CD4-positive, alpha-beta T cell treated with Interleukin-2 at 100 ng/mL for 4 hours (primary cell): ENCODE measurements at places on chromosomes 7 and 10.

DNA sequence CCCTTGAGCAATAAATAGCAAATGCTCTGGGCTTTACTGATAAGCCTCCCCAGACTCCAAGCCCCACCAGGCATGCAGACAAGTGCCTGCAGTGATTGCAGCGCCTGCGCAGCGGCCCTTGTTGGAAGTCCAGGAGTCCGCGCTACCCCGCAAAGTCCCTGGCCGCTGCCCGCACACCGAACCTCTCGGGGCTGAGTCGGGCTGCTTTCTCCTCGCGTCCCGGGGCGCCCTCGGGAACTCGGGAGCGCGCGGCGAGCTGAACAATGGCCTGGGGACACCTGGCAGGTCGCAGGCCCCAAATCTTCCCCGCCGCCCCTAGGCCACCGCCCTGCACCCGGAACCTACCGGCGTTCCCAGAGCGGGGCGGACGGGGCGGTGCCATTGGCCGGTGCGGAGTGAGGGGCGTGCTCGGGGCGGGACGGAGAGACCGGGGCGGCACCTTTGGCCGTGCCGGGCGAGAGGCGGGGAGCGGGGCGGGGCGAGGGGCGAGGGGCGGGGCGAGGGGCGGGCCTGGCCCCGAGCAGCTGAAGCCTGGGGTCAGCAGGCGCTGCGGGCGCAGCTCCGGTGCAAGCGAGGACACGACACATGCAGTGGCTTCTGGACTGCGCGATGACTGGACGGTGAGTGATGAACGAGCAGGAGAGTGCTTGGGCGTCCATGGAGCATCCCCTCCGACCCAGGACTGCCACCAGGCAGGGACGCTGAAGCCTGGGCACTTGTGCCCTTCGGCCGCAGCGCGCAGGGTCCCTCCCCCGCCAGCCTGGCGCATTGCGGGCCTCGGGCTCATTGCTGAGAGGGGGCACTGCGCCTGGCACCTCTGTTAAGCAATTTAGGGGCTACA, at the start of gene RASSF4:
RASSF4 (plus strand) TSS at position 556 of the 841 bp plus-strand sequence. CDS start 10,401 bp downstream, outside the sequence.
- peak; percentile 91 for DNase-seq

- no peak for DNase-seq
Observed at GRCh38 chr7:141102436-141102835, 28.6 kb downstream of the TMEM178B start.

DNA sequence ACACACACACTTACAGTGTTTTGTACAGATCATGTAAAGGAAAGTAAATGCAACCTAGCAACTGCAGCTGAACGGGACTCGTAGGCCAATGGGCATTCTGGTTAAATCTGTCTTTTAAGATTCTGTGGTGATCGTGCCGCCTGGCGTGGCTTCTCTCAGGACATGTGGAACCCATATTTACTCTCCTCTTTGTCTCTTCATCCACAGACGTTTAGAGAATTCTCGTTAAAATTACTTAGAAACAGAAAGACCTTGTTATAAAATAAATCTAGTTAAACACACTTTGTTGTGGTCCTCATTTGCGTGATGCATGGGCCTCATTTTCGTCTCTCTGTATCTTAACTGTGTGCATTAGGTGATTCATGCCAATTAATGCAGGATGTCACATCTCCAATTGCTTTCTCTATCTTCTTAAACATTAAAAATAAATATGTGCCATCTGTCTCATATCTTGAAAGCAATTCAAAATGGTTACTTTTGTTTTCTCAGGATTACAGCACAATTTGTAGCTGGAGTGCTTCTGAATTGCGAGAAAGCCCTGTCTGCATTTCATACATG, 11.5 kb downstream of the KLF6 start:
- peak; percentile 47 for DNase-seq

GRCh38 chr7:110386006-110386405, 704.9 kb upstream of the LRRN3 start:
- DNase-seq = no peak

DNA sequence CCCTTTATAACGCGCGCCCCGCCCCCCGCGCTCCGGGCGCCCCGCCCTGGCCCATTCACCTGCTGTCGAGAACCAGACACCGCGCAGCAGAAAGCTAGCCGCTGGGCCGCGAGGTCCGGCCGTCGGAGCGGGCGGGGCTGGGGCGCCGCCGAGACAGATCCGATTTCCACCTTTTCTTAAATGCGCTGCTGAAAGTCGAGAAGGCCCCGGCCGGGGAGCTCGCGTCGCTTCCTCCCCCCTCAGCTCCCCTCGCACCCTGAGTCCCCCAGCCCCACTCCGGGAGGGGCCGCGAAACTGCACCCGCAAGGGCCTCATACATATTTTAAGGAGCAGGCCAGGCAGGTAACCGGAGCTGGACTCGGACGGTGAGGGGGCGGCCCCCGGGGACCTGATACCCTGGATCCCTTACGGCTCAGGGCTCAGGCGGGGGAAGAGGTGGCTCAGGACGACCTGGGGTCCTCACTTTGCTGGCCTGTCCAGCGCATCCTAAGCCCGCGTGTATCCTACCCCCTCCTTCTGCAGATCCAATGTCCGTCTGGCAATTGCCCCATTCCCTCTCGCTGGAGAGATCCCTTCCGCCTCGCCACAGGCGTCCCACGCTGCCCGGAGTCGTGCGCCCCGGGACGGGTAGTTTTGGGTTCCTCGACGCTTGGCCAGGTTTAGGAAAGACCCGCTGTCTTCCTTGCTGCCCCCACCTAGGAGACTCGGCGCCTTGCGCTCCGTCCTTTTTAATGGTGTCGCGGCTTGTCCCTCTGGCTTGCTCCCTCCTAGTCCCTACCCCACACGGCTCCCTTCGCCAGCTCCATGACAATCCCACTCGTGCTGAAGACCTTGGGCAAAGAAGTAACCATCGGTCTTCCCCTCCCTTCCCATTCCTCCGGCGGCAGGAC, 170.6 kb downstream of the UBE2H start:
- no peak for DNase-seq

- no peak for DNase-seq
Observed at GRCh38 chr7:21357151-21358097, 70.5 kb upstream of the SP4 start.

- DNase-seq = no peak
Observed at GRCh38 chr7:127158659-127159058, 94.1 kb downstream of the GRM8 start.

- DNase-seq = no peak
Observed at GRCh38 chr7:82162289-82162688, 281.3 kb downstream of the CACNA2D1 start.

- DNase-seq = no peak
Observed at GRCh38 chr10:31574577-31574976, 255.6 kb downstream of the ZEB1 start.

DNA sequence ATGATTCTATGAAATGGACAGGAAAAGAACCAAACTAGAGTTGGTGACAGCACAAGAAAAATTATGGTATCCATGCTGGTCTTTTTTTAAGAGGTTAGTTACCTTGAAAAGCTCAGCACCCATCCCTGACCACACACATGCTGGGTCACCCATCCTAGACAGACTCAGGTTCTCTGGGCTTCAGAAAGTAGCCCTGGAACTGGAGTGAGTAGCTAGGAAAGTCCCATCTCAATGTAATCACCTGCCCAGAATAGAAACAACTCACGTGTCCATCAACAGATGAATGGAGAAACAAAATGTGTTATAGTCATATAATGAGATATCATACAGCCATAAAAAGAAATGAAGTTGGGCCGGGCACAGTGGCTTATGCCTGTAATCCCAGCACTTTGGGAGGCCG, 37.0 kb downstream of the GSDME start:
- DNase-seq = no peak

DNA sequence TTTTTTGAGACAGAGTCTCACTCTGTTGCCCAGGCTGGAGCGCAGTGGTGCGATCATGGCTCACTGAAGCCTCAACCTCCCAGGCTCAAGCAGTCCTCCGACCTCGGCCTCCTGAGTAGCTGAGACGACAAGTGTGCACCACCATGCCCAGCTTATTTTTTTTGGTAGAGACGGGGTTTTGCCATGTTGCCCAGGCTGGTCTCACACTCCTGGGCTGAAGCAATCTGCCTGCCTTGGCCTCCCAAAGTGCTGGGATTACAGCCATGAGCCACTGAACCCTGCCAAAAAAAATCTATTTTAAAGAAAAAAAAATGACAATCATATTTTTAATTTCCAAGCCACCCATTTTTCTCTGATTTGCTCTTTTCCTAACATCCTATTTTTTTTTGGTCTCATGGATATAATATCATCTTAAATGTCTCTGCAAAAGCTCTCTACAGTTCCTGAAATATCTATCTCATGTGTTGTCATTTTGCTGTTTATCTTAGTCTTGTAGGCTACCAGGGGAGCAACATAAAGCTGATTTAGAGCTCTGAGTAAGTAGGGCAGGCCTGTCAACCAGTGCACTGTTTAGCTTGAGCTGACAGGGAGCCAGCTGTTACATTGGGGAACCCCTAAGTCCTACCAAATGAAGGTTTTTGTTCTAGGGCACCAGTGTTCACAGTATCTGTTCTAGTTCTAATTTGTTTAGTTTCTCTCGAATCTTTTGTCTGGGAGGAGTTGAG, 29.9 kb upstream of the HBP1 start:
- DNase-seq = no peak

DNA sequence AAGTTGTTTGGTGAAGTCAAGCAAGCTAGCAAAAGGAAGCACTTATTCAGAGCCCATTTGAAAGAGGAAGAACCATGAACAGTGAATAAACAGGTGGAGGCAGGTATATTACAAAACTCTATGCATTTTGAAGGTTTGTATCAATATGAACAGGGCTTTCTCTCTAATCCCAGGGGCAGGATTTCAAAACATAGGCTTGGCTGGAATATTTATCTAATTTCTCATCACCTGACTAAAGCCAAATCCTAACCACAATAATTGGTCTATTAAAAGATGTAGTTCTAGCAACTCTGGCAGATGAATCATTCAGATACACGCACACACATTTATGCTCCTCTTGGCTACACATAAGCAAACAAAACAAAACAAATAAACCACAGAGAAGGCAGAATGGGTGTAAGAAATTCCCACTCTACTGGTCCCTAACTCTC, 554.4 kb downstream of the INHBA start:
- no peak for DNase-seq

- no peak for DNase-seq
Observed at GRCh38 chr10:107546284-107546683, 381.8 kb upstream of the SORCS1 start.

GRCh38 chr10:93406364-93407145, 75.6 kb downstream of the MYOF start:
- DNase-seq = no peak

- DNase-seq = no peak
Observed at GRCh38 chr10:69503001-69503895, 52.0 kb downstream of the TSPAN15 start.

DNA sequence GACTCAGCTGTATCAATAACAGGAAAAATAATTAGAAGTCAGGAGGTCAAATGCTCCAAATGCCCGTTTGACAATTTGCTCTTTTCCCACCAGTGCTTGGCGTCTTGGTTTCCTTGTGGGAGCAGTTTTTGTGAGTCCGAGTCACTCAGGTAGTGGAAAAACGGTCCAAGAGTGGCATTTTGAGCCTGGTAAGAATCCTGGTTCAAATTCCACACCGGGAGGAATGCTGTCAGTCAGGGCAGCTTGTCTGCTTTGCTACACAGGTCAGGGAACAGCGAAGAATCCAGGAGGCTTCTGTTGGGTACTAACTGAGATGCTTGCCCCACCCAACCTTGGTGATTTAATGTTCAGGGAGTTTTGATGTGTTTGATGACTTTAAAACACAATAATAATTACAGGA, 209.5 kb downstream of the HERPUD2 start:
- DNase-seq = no peak

GRCh38 chr7:139111147-139111546, 1.6 kb upstream of the ZC3HAV1 start:
- DNase-seq = no peak

- no peak for DNase-seq
Observed at GRCh38 chr10:129800796-129801340, 163.2 kb downstream of the EBF3 start.

- DNase-seq = no peak
Observed at GRCh38 chr10:110850099-110850498, 21.6 kb upstream of the PDCD4 start.

DNA sequence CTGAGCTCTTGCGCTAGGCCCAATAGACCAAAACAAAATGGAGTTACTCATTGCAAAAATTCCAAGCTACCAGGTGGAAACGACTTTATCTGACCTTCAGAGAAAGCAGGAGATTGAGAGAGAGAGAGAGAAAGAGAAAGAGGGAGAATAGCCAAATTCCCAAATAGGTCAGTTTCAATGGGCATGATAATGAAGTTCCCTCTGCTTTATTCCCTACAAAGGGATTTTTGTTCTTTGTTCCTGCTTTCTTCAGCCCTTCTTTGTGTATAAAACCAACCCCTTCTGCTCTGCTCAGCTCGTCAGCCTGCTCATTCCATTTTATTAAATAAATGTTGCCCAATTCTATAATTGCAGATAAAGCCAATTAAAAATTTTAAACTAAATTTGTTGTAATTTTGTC, 45.0 kb upstream of the GPR37 start:
- no peak for DNase-seq

- DNase-seq = no peak
Observed at GRCh38 chr7:79781716-79782115, 328.2 kb upstream of the MAGI2 start.

DNA sequence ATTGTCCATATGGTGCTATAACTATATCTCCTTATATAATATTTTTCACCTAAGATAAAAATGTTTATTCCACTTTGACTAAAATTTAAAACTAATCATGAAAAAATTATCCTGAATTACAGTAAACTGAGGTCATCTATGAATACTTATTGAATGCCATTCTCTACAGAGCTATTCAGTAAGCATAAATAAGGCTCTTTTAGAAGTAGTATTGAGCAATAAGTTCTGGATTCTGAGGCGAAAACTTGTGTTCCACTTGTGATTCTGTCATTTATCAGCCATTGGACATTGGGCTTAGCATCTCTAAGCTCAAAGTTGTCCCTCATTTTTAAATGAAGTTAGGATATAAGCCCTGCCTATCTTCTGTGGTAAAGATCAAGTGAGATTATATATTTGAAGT, 130.8 kb downstream of the WNT2 start:
- no peak for DNase-seq

- no peak for DNase-seq
Observed at GRCh38 chr10:66752714-66753113, 173.1 kb upstream of the LRRTM3 start.

DNA sequence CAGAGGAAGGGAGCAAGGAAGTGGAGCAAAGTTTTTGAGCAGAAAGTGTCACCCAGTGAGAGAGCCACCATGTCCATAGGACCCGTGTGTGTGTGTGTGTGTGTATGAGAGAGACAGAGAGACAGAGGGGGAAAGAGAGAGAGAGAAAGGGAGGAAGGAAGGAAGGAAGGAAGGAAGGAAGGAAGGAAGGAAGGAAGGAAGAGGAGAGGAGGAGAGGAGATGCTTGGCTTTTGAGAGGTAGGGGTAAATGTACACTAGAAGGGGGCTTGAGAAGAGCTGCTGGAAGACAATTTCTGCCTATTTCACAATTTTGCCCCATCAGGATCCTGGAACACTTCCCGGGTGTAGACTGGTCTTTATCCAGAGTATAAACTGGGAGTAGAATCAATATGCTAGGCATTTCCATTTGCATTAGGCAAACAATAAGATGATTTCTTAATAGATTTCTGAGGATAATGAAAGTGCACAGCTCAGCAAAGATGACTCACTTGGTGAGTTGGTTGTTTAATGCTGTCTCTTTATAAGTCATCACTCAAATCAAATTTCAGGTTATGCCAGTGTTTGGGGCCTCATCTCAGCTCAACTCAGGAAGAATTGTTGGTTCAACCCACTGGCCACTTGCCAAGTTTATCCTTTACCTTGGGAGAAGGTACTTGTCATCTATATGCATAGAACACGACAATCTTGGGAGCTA, 70.0 kb upstream of the FAM13C start:
- DNase-seq = no peak

- peak; percentile 22 for DNase-seq
Observed at GRCh38 chr7:37376386-37376785, 72.3 kb downstream of the ELMO1 start.
